HT1080 (cell line): ENCODE measurements at places on chromosomes 4 and X.
A peak's percentile ranks its signal among the peaks of the same experiment; 100 is the strongest.

DNA sequence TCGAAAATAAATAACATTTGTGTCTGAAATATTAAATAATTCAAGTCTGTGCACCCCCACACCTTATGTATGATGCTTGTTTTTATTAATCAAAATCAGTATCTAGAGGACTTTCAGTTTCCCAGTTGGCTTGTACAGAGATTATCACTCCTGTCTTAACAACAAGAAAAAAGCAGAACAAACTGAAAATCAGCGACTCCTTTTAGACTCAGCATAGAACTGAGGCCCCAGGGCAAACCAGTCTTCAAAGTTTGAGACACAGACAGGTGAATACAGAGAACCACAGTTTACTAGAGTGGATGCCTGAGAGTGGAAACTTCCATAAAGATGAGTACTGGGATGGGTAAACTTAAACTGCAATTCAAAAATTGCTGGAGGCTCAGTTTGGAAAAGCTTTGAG, 142.8 kb upstream of the KLF8 start:
- no peak for DNase-seq

DNA sequence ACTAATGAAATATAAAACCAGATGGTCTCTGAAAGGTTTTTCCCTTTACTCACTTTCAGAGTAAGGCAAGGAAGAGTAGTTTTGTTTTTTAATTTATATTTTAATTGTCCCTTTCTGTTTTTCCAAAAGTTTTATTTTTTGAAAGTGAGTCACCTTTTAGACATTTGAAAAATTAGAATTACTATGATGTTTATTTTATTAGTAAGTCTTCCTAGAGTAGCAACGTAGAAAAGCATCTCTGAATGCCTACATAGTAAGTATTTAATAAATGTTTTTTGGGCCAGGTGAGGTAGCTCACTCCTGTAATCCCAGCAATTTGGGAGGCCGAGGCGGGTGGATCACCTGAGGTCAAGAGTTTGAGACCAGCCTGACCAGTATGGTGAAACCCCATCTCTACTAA, 51.1 kb downstream of the TET2 start:
- DNase-seq: no peak

DNA sequence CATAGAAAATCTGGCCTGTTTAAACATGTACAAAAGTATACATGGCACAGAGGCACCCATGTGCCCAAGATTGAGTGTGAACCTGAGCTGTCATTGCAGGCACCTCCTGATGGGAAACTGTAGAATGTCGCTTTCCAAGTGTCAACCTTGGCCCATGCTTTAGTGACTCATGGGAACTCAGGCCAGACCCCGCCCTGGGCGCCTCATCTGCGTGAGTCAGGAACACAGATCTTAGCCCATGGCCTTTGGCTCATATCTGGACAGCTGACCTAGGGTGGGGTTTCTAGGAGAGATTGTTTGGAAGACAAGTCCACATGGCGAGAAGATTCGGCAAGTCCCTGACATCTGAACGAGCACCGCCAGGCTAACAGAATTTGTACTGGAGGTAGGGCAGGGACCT, 50.0 kb downstream of the CYTL1 start:
- peak; percentile 36 for DNase-seq

GRCh38 chrX:132444936-132445335, 43.9 kb downstream of the MBNL3 start:
- peak; percentile 56 for DNase-seq

GRCh38 chrX:16756724-16757123, 29.5 kb upstream of the TXLNG start:
- DNase-seq: no peak
